Amygdala (tissue), 56 donors: ENCODE measurements at places on chromosomes 11 and 22.

GRCh38 chr11:67273260-67273990 lies 7.2 kb downstream of the GRK2 start:
- DNase-seq: no peak

GRCh38 chr22:33272871-33273270 lies 214.7 kb upstream of the SYN3 start:
- DNase-seq: no peak

GRCh38 chr11:14768526-14769188 lies 123.4 kb downstream of the CYP2R1 start:
- DNase-seq: no peak

DNA sequence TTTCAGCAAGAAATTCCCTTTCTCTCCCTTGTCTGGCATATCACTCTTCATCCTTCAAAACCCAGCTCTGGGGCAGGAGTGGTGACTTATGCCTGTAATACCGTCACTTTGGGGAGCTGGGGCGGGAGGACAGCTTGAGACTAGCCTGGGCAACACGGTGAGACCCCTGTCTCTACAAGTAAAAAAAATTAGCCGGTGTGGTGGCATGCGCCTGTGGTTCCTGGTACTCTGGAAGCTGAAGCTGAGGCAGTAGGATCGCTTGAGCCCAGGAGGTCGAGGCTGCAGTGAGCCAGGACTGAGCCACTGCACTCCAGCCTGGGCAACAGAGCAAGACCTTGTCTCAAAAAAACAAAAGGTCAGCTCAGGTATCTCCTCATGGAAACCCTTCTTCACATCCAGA lies 1.4 kb upstream of the RCE1 start:
- no peak for DNase-seq

- DNase-seq: no peak
These were observed 18.4 kb downstream of the TSPAN4 start for GRCh38 chr11:861105-861479.

- DNase-seq: no peak
These were observed 33.3 kb downstream of the ABTB2 start for GRCh38 chr11:34324466-34324865.

DNA sequence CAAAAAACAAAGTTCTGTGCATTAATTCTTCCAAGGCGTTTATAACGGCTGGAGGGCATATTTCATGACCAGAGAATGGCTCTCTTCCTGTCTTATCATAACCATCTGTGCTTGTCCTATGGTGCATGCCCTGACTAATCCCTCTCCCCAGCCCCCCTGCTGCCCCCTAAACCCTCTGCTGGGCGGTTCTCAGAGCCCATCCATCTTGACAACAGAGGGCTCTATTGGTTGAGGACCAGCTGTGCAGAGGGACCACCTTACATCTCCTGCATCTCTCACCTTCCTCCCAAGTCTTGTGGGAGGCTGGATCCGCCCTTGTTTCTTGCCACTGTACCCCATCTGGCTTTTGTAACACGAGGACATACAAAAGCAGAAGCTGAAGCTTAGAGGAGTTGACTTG lies 282.1 kb downstream of the MIAT start:
- no peak for DNase-seq

DNA sequence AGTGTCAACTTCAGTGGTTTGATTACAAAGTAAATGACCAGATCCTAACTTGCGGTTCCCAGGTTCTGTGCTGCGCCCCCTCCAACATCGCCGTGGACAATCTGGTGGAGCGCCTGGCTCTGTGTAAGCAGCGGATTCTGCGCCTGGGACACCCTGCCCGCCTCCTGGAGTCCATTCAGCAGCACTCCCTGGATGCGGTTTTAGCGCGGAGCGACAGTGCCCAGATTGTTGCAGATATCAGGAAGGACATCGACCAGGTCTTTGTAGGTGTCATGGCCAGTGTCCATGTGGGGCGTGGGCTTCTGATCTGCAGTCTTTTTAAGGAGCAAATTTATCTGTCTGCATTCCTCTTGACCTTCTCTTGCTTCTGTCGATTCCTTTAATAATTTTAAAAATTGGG lies 11.1 kb downstream of the IGHMBP2 start:
- no peak for DNase-seq

GRCh38 chr11:2089536-2090165 lies 49.5 kb downstream of the IGF2 start:
- no peak for DNase-seq

DNA sequence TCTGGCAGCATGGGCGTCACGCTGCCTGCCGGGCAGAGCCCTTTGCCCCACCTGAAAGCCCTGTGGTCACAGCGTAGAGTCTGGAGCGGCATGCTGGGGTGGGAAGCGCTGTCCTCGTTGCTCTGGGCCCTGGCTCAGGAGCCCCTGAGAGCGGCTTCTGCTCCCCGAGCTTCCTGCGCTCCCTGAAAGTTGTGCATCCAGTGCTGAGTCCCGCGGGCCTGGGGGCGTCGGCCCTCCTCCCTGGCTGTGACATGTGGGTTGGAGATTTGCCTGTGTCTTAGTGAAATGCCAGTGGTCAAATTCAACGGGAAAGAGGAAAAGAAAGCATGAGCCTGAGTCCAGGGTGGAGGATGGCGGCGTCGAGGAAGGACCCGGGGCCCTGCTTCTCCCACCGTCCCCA lies 1208.0 kb downstream of the BRD1 start:
- DNase-seq: no peak

DNA sequence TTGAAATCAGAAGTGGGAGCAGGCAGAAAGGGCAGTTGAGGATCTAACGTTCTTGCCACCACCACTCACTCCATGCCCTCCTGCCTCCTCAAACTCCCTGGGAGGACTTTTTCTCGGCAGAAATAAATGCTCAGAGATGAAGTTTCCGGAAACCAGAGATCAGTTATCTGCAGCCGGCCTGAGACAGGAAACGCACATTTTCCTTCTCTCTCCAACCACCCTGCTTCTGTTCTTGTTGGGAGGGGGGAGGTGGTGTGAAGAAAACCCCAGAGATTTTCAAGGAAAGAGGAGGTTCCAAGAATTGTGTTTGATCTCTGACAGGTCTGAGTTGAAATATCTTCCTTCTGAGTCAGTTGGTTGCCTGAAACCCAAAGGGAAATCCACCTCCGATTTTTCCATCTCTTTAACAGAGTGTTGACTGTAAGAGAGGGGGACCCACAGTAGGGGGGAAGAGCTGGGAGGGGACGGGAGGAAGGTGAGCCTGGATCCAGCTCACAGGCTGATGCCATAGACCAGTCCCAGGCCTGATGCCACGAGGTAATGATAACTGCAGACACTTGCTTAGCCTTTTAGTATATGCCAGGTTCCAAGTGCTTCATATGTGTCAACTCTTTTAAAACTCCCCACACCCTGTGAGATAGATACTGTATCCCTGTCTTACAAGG lies 100.8 kb downstream of the TRAF6 start:
- no peak for DNase-seq

DNA sequence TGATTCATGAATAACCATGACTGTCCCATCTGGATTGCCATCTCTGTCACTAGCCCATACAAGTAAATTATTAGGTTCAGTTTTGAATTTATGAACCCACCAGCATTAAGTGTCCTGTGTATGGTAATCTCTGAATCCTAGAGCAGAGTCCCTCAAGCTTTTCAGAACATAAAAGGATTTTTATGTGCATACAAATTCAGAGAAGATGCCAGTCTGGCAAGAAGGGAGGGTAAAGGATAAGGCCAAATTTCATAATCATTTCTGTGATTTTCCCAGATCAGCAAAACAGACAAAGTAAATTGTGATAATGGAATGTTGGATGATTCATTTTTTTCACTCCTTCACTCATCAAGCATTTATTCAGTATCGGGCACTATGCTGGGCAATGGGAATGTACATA lies 371.1 kb upstream of the ARHGAP42 start:
- DNase-seq: no peak

GRCh38 chr11:63908631-63909401 lies 8.1 kb downstream of the RCOR2 start:
- DNase-seq: no peak

DNA sequence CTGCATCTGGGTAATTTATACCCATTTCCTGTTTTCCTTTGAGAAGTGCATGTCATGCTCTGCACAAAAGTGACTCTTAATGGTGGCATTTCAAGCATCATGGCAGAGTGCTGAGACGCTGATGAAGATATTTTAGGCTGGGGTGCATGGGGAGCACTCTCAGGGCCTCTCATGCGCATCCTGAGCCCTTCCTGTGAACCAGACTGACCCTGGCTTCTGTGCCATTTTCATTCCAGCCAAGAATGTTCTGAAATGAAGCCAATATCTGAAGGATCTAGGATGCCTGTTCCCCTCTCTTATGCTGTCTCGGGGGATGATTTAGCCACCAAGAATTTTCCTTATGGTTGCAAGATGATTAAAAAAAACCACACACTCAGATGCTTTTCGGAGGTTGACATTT lies 61.5 kb downstream of the MIAT start:
- DNase-seq: no peak

- DNase-seq: no peak
These were observed 27.8 kb downstream of the ETS1 start for GRCh38 chr11:128559496-128560103.

GRCh38 chr11:77244277-77245027 lies 57.0 kb downstream of the GDPD4 start:
- DNase-seq: no peak

GRCh38 chr11:75969626-75970308 lies 154.8 kb downstream of the UVRAG start:
- no peak for DNase-seq

GRCh38 chr22:50270666-50271394 lies 650 bp upstream of the MAPK11 start:
- DNase-seq: no peak

DNA sequence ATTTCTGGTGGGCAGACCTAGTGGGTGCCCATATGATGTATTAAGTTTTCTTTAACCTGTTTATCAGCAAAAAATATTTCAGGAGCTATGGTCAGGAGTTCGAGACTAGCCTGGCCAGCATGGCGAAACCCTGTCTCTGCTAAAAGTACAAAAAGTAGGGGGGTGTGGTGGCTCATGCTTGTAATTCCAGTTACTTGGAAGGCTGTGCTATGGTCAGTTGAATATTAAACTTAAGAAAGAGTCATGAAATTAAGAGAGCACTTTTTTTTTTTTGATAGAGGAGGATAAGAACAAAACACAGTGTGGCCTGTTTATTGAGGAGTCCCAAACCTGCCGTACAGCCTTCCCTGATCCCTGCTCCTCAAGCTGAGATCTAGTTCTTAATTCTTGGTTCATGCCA lies 29.8 kb downstream of the OR6Q1 start:
- no peak for DNase-seq

DNA sequence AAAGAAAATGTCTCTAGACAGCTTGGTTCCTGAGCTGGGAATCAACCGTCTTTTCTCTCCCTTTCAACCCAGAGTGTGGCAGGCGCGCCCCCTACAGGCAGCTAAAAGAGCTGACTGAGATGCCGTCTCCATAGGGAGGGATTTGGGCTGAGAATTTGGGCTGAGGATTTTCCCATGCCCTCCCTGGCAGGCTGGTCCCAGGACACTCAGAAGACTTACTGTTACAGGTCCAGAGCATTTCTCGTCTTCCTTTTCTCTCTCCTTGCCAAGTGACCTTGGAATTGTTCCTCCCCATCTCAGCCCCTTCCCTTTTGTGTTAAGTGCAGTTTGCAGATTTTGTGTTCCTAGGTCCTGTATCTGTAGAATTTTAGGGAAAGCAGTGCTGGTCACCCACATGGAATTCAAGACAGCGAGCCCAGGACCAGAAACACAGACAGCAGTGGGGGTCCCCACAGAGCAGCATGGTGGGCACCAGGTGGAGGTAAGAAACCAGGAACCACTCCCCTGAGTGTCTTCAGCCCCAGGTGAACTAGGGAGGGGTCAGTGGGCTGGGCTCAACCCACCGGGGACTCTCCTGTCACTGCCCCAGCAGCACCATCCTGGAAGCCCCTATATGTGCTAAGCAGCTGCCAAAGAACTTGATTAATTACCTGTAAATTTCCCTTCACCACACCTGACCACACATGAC lies 9.9 kb upstream of the IGLL5 start:
- DNase-seq: no peak

GRCh38 chr11:10208131-10208575 lies 85.9 kb downstream of the SBF2 start:
- no peak for DNase-seq

- no peak for DNase-seq
These were observed 36.7 kb upstream of the GCAT start for GRCh38 chr22:37771081-37771480.

- DNase-seq: no peak
These were observed 90.3 kb upstream of the THY1 start for GRCh38 chr11:119513131-119513805.

GRCh38 chr22:43587574-43587973 lies 175.8 kb downstream of the MPPED1 start:
- DNase-seq: no peak

- DNase-seq: no peak
These were observed 12.3 kb downstream of the RELT start for GRCh38 chr11:73388265-73389133.

DNA sequence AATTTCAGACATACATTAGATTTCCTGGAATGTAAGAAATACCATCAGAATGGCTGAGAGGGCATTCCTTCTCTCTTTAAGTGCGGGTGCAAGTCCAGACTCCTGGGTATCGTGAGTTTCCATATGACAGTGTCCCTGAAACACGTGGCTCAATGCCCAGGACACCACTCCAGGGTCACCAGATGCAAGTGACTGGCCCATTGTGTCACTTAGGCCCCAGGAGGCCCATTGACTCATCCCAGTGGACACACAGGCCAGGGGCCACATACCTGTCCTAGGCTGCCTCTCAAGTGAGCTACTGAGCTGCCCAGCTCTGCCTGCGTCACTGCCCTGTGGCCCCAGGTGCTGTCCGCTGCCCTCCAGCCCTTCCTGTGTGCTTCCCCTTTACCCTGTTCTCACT lies 18.5 kb downstream of the FBLN1 start:
- DNase-seq: no peak

GRCh38 chr11:116895048-116895757 lies 57.8 kb upstream of the APOA1 start:
- no peak for DNase-seq

DNA sequence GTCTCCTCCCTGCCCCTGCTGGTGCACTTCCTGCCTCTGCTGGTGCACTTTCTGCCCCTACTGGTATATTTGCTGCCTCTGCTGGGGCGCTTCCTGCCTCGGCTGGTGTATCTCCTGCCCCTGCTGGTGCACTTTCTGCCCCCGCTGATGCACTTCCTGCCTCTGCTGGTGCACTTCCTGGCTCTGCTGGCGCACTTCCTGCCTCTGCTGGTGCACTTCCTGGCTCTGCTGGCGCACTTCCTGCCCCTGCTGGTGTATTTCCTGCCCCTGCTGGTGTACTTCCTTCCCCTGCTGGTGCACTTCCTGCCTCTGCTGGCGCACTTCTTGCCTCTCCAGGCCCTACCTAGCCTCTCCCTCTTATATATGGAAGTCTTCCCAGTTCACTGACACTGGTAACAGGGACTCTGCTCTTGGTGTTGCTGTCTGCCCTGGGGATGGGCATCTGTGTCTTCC lies 10.1 kb downstream of the MTFP1 start:
- no peak for DNase-seq

- DNase-seq: no peak
These were observed 37.4 kb upstream of the TPBGL start for GRCh38 chr11:75203138-75203537.

- no peak for DNase-seq
These were observed 42.5 kb downstream of the ATG16L2 start for GRCh38 chr11:72856551-72857345.
